ENCODE measurements at places on chromosomes 5 and 9. TPM values are rescaled to one million over a fixed set of nuclear protein-coding genes. Genes with fewer than 3 reads are reported as not detected.

DNA sequence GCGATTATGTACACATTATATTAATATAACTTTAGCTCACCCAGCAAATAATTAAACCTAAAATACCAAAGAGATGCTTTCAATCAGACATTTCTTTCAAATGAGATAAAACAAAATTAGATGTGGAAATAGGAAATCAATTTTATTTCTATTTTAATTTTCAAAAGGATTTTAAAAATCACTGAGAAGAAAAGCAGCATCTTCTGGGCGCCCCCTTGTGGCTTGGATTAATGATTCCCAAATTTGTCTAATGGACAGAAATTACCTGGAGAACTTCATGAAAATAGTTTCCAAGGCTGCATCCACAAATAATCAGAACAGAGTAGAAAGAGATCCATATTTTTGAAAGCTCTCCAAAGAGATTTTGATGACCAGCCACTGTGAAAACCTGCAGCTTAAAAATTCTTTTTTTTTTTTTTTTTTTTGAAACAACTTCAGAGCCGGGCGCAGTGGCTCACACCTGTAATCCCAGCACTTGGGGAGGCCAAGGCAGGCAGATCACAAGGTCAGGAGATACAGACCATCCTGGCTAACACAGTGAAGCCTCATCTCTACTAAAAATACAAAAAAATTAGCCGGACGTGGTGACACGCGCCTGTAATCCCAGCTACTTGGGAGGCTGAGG, 50.9 kb upstream of the CEMIP2 start:
- peak; percentile 28 for DNase-seq

DNA sequence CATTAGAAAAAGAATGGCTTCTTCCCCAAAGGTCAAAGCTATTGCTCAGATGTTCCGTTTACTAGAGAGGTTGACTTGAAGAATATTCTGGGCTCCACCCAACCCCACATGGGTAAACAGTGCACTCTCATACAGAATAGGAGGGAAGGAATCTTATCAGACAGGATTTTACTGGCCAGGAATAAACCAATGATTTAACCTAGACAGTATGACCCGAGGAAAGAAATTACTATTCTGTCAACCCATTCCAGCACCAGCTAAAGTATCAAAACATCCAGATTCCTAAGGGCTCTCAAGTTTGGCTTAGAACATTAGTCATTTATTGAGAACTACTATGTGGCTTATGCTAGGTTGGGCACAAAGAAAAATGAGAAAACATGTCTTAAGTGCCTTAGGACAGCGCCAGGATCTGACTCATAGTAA, 493.6 kb upstream of the KLF4 start:
- DNase-seq, result no peak

ZNF367 gene
- 7.6 TPM for polyA plus RNA-seq

SEMA6A gene
- polyA plus RNA-seq, result 46.0 TPM

LCN10 gene
- polyA plus RNA-seq, result 2.8 TPM

DNA sequence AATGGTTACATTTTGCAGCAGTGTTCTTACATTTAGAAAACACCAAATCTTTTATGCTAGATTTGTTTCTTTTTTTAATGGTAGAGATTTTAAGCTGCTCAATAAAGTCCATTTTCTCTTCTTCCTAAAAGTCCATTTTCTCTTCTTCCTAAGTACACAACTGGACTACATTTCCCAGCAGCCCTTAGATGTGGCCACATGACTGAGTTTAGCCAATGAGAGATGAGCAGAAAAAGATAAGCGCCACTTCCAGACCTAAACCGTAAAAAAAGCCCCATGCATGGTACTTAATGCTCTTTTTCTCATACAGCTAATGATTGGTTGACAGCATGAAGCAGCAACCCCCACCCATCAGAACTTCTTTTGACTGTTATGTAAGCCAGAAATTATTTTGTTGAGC, 206.7 kb downstream of the FAM114A2 start:
- no peak for DNase-seq

CARD9 gene
- polyA plus RNA-seq, result 2.8 TPM

GRCh38 chr5:40410964-40411635, 268.6 kb upstream of the PTGER4 start:
- no peak for DNase-seq

GRCh38 chr5:108312258-108312657, 69.6 kb downstream of the FBXL17 start:
- no peak for DNase-seq

GRCh38 chr5:154923441-154924430, 14.3 kb downstream of the GEMIN5 start:
- DNase-seq, result no peak

- no peak for DNase-seq
Measured at GRCh38 chr5:172336264-172336663, 52.7 kb upstream of the UBTD2 start.

SPINK4 gene
- not detected for polyA plus RNA-seq

DNA sequence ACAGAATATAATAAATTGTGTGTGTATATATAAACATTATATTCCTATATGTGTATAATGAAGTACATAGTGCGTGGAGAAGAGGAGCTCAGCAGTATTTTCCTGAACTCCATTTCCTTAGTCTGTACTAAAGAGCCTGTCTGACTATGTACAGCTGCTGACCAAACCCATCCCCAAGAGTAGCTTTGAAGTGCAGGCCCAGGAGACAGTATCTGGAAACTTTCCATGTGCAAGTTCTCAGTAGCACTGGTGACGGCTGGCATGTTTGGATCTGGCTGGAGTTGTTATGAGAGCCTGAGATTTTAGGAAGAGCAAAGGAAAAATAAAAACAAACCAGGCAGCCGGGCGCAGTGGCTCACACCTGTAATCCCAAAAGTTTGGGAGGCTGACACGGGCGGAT, 244.2 kb downstream of the RFK start:
- DNase-seq, result no peak

CKMT2 gene
- polyA plus RNA-seq, result 5.2 TPM

TMC1 gene
- 0.99 TPM for polyA plus RNA-seq

DNA sequence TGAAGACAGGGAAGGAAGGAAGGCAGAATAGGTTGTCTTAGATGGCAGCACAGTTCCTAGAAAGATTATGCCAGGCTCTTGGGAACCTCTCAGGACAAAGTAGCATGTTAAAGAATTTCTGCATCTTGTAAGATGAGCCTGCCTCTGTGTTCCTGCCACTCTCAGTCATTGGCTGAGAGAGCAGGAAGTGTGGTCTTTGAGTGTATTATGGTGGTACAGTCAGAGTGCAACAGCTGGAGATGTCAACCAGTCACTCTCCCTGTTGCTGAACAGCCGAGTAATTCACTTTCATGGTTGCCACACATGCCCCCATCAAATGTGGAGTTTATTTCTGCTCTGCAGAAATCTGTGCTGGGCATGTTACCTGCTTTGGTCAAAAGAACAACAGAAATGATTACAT, 659.6 kb upstream of the RIOK2 start:
- no peak for DNase-seq

Data from renal pelvis (tissue), 12 donors.